ENCODE measurements at places on chromosomes 6 and 20.

DNA sequence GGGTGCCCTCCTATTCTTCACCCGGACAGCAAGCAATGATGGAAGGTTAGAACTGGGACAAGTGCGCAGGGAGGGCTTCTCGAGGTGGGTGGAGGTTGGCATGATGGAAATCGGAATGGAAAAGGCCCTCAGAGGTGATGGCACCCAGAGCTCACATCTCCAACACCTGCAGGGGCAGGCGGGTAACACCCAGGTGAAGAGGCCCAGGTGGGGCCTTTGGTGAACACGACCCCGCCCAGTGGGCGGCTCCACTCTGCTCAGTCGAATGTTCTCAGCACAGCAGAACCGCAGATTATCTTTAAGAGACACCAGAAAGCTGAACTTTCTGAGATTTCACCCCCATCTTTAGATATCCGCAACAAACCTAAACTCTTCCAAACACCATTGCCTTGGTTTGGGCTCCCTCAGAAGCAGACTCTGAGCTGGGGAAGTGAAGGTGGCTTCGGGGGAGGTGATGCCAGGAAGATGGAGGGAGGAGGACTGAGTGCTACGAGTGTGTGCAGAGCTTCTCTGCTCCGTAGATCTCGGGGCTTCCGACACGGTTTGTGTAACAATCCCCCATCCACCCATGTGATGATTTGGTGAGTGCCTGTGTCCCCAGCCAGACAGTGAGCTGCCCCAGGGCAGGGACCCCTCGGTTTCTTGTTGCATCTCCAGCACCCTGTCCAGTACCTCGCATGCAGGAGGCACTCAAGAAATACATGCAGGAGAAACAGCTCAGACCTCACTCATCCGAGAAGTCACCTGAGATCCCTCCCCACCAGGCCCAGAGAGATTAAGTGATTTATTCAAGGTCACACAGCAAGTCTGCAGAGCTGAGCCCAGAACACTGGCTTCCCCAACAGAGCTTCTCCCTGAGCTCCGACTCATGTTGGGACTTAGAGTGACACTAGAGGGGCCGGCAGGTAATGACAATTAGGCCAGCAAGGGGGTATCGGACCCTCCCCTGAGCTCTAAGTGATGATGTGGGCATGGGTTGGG, 45.4 kb downstream of the BPIFB1 start:
- no peak for DNase-seq

DNA sequence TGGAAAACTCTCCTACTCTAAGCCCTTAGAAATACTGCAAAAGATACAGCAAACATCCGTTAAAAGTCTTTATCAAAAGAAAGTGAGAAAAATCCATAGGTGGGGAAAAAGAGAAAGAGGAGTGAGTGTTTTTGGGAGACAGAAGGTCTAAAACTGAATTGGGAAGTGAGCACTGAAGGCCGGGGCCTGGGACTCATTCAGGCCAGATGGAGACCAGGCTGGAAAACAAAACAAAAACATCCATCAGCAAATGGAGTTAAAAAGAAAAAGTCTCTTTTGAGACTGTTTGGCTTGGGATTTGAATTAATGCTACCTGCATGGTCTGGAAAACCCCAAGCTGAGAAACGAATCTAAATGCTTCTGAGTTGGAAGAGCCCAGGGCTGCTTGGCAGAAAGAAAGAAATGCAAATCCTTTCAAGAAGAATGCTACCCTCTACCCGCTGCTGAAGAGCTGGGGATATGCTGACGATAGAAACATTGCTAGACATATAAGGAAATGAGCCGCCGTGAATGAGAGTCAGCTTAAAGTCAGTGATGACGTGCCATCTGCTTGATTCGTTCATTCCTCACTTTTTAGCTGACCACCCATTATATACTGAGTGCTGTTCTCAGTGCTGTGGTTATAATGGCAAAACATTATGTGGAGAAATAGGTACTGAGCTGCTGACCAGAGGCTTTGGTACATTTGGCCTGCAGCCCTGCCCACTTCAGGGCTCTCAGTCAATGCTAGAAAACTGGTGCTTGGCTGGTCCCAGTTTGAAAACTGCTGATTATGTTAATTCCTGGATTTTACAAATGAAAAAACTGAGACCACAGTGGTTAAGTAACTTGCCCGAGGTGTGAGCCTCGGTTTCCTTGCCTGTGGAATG, 28.0 kb upstream of the TULP4 start:
- DNase-seq: peak; percentile 6

DNA sequence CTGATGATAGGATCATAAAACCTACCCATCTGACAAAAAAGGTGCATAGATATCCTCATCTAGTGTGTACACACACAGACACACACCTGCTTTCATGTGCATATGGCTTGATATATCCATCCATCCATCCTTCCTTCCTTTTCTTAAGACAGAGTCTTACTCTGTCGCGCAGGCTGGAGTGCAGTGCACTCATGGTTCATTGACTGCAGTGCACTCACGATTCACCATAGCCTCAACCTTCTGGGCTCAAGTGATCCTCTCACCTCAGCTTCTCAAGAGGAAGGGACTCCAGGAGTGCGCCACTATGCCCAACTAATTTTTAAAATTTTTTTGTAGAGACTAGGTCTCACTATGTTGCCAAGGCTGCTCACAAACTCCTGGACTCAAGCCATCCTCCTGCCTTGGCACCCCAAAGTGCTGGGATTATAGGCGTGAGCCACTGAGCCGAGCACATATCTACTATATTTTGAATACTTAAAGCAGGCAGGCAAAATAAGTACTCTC, 27.1 kb downstream of the ADNP start:
- DNase-seq: no peak

DNA sequence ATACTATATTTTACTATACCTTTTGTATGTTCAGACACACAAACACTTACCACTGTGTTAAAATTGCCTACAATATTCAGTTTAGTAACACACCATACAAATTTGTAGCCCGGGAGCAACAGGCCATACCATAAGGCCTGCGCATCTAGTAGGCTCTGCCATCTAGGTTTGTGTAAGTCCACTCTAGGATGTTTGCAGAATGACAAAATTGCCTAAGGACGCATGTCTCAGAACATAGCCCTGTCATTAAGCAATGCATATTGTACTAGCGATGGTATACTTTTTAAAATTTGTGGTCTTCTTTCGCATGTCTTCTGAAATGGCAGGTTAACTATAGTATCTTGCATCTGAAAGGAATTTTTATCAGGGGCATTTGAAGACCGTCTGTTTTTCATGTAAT, 26.6 kb upstream of the MAP7 start:
- DNase-seq: no peak

GRCh38 chr6:154510144-154510905, at the start of gene CNKSR3:
TSS of gene CNKSR3 (minus strand) at chr6:154510685. CDS start at chr6:154510114, 571 bp downstream.
- DNase-seq: peak; percentile 52

DNA sequence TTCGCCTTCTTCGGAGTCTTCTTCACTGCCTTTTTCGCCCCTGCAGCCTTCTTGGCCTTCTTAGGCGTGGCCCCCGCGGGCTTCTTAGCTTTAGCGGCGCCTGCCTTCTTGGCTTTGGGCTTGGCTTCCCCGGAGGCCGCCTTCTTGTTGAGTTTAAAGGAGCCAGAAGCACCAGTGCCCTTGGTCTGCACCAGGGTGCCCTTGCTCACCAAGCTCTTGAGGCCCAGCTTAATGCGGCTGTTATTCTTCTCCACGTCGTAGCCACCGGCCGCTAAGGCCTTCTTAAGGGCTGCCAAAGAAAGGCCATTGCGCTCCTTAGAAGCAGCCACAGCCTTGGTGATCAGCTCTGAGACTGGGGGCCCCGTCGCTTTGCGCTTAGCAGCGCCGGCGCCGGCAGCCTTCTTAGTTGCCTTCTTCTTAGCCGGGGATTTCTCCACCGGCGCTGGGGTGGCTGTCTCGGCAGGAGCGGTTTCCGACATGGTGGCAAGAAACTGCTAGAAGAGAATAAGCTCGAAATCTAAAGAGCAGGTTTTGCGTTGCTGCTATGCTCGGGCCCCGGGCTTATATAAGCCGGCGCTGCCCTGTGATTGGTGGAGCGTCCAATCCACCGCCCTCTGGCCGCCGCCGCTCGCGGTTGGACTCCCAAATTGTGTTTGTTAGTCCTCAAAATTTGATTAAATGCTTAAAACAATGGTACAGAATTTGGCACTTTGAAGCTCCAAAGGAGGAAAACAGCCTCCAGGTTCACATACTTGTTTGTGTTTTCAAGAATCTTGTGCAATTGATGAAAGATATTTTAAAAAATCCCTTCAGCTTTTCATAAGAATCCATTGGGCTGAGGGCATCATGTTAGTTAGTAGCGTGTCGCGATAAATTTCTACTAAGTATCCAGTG, 44.9 kb downstream of the OR2B2 start:
- peak; percentile 91 for DNase-seq

DNA sequence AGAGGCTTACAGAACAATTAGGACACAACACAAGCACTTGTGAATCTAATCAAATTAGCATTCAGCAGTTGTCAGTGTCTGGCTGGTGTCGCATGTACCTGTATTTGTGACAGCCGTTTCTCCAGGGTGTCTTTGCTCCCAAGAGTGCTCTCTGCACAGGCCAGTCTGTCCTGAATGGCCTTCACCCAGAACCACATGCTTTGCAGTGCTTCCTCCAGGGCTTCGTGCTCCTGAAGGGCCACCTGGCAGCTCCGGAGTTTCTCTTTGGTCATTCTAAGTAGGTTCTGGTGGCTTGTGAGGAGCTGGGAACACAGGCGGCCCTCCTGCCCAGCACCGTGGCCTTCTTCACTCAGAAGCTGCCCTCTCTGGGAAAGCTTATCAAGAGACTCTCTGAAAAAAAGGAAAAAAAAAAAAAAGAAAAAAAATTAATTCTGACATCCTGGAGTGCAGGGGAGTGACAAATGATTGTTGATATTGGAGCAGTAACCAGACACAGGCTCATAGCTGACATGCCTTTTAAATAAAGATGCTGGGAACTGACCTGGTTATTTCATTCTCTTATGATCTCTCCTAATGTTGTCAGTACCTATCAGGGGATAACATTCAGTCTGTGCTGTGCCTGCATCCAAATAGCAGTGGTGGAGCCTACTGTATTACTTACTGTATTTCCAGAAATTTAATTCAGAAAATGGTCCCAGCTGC, 245.8 kb downstream of the SYNE1 start:
- DNase-seq: no peak

GRCh38 chr6:157978021-157978783, 3.5 kb upstream of the SYNJ2 start:
- DNase-seq: no peak

DNA sequence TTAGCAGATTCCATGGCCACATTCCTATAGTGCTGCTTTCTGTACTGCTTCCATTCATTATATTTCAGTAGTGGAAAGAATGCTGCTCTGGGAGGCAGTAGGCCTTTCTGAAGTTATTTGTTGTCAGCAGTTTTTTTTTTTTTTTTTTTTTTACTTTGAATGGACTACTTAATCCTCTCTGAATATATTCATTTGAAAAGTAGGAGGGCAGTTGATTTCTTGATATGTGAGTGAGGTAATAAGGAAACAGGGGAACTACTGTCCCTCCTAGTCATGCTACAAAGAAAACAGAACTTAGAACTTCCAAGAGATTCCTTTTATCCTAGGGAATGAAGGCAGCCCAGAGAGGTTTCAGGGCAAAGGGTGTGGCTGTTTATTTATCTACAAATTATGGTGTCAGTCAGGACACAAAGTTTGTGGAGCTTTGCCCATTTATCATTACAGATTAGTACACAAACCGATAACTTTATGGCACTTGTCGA, 155.9 kb downstream of the JARID2 start:
- no peak for DNase-seq

GRCh38 chr6:129124347-129124746, 241.4 kb downstream of the LAMA2 start:
- no peak for DNase-seq

- DNase-seq: peak; percentile 45
Measured at GRCh38 chr6:12119085-12119588, 107.0 kb downstream of the HIVEP1 start.

GRCh38 chr6:111580826-111581505, 24.7 kb downstream of the TRAF3IP2 start:
- no peak for DNase-seq

DNA sequence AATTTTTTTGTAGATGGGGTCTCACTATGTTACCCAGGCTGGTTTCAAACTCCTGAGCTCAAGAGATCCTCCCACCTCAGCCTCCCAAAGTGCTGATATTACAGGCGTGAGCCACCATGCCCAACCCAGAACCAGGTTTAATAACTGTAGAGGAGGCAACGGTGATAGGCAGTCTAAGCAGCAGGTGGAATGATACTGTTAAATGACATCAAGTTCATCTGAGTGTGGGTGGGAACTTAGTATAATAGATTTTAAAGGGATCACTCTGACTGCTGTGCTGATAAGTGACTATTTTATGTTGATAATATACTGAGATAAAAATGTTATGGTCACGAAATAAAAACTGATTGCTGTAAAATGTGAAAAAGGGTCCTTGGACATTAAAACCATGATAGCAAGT, 31.1 kb downstream of the PCNA start:
- DNase-seq: no peak

- no peak for DNase-seq
Measured at GRCh38 chr20:40932436-40932835, 96.2 kb upstream of the TOP1 start.

DNA sequence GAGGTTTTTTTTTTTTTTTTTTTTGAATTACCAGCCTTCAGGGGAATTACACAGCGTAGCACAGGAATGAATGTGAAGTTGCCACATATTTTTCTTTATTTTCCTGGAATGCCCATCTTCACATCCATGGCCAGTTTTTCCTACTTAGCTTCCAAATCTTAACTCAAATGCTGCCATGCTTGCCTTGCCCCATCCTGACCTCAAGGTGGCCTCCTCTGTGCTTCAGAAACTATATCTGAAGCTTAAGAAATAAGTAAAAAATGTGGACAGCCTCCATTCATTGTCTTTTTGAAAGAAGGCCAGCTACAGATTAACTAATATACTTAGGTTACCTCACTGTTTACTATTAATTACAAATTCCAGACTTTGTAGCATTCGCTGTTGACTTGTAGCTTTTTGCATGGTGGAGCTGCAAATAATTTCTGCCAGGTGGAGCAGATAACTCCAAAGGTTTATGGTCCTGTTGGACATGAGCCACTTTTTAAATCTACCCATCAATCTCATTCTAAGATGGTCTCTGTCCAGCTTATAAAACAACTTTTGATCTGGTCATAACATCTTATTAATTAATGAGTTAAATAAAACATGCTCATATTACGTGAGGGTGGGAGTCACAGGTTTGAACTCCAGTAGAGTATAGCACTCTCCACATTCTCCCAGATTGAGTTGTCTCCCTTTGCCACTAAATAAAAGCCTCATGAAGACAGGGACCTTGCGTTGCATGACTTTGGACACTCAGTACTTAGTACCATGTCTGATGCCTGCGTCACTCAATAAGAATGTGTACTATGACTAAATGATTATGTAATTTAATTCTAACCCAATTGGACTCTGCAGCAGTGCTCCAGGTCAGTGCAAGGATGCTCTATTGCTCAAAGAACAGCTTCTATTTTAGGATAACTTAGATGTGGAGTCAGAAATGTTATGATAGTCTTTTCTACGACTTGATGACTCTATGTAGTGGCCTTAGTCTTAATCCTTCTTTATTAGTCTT, 678.6 kb upstream of the CITED2 start:
- peak; percentile 1 for DNase-seq
